Activated CD8-positive, alpha-beta T cell treated with anti-CD3 and anti-CD28 coated beads for 36 hours (primary cell): ENCODE measurements at places on chromosomes 6 and 20. TPM values are rescaled to one million over a fixed set of nuclear protein-coding genes. Genes with fewer than 3 reads are reported as not detected.

DNA sequence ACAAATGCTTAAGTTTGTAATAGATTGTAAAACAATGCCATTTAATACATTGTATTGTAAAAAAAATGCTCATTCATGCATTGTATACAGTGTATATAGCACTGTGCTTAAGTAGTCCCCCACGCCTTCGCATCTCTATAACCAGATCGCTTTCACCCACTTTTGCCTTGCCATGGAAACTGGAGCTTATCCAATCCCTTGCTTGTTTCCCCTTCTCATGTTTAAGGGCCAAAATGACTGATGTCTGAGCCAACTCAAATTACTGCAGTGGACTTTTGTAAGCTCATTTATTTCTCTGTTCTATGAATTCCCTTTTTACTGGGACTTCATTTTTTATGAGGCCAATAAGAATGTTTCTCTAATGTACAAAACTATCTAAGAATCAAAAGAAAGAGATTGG lies 730.9 kb upstream of the GJE1 start:
- peaks cover 6% of the 10 kb centered on the region for H3K4me1 ChIP-seq
- no peaks in the 10 kb centered on the region for H3K36me3 ChIP-seq
- H3K27me3 ChIP-seq: no peaks in the 10 kb centered on the region
- no peak for DNase-seq
- no peak overlapping the region for H3K4me3 ChIP-seq
- no peak overlapping the region for H3K27ac ChIP-seq

The ACTL10 gene
- total RNA-seq: 2.4 TPM

DNA sequence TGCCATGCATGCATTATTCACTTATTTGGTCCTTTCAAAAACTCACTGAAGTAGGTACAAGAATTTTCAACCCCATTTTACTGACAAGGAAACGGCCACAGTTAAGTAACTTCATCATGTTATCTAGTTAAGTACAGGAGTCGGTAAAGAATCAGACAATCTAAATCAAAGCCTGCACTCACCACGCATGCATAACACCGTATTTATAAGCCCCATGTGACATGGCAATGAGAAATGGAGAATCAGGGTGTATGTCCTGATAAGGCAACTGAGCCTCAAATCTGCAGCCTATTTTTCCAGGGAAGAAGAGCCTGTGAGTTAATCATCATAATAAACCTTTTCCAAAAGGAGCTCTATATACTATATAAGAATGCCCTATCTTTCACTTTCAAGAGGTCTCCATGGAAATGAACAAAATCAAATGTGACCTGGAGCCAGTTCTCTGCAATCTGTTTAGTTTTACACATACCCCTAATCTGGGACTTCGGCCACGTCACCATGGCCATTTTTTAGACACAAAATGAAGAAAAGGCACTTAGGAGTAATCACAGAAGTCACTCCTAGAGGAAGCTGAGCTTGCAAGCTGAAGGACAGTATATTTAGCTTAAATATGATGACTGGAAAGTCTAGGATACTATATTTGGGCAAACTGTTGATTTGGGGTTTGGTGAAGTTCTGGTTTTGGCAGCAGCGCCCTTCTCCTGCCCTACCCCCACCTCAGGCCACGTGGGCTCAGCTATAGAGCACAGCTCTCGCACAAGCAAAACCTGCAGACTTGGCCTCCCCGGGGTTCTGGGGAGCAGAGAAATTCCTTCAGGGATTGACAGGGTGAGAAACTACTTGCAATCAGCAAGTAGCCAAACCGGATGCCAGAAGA lies 19.2 kb downstream of the TRAM2 start:
- no peak overlapping the region for H3K27ac ChIP-seq
- no peak for DNase-seq
- H3K27me3 ChIP-seq: no peaks in the 10 kb centered on the region
- no peaks in the 10 kb centered on the region for H3K36me3 ChIP-seq
- H3K4me1 ChIP-seq: peaks cover 2% of the 10 kb centered on the region
- H3K4me3 ChIP-seq: no peak overlapping the region

The MTG2 gene
- total RNA-seq: 40.5 TPM

DNA sequence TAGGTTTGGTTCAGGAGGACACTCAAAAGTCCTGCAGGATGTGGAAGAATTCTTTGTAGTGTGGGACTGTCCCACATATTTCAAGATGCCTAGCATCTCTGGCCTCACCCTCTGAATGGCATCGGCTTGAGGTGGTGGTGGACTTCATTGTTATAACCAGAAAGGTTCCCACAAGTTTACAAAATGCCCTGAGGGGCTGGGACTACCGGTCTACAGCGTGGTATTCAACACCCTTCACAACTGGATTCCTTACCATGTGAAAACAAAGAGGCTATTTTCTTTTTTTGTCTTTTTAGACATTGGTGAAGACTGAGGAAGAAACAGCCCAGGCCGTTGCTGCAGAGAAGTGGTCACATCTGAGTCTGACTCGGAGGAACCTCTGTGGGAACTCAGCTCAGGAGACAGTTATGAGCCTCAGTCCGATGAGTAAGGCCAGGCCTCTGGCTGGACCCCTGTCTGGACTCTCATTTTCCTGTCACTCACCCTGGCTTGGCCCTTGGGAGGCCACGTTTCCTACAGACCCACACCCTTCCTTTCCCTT lies 15.2 kb downstream of the PGBD1 start:
- no peaks in the 10 kb centered on the region for H3K4me1 ChIP-seq
- H3K4me3 ChIP-seq: no peak overlapping the region
- DNase-seq: no peak
- peaks cover 14% of the 10 kb centered on the region for H3K36me3 ChIP-seq
- no peak overlapping the region for H3K27ac ChIP-seq
